Activated T-helper 1 cell treated with Interleukin-2 at 50 U/mL for 16 hours (primary cell): ENCODE measurements at places on chromosomes 5 and 9.

DNA sequence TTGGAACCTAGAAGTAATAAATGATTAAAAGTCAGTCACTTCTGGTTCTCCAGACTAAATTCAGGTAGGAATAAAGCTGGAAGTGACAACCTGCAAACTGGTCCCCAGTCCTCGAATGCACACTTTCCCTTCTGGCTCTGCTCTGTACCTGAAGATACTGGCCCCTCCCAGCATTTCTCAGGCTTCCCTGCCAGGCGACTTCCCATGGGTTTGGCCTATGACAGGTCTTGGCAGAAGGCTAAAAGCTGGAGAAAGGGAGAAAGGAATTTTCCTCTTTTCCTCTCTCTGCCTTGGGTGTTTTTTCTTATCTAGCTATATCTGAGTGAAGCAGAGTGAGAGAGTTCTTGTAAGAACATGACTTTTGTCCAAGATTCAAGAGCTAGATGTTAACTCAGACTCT lies 1005.7 kb downstream of the DTWD2 start:
- no peak for DNase-seq

DNA sequence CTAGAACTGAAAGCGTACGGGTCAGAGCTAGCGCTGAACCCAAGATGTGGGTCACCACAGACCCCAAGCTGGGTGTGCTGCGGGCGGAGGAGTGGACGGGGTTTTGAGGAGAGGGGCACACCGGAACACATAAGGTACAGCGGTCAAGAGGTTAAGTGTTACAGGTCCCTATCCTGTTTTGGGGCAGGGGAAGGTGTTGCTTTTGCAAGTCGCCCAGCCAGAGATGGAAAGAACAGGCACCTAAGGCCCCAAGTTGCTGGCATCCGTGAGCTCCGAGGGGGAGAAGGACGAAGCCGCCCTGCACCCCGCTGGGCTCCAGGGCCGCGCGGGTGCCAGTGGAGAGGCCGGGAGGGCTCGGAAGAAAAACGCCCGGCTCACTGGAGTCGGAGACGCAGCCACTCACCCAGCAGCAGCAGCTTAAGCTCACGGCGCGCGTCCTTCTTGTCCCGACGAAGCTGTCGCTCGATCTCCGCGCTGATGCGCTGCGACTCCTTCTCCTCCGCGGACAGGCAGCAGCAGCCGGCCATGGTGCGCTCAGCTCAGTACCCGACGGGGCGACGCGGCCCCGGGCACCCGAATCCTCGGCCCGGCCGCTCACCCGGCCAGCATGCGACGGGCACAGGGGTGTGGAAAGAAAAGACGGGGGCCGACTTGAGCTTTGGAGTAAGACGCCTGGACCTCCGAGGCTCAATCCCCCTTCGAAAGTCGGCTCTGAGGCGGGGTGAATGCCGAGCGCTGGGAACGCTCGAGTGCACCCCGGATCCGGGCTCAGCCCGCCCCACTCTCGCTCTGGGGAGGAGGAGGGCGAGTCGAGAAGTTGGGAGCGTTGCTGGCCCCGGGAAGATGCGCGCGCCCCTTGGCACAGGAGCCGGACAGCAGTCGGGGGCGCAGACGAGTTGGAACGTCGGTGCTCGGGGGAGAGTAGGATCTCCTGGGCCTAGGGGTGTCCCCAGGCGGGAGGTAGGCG lies 572 bp downstream of the GNA14 start:
- no peak for DNase-seq

GRCh38 chr9:120650352-120650751 lies 63.9 kb downstream of the MEGF9 start:
- DNase-seq, result no peak

- DNase-seq, result no peak
These were observed 3.8 kb downstream of the RHOBTB3 start for GRCh38 chr5:95734906-95735305.

DNA sequence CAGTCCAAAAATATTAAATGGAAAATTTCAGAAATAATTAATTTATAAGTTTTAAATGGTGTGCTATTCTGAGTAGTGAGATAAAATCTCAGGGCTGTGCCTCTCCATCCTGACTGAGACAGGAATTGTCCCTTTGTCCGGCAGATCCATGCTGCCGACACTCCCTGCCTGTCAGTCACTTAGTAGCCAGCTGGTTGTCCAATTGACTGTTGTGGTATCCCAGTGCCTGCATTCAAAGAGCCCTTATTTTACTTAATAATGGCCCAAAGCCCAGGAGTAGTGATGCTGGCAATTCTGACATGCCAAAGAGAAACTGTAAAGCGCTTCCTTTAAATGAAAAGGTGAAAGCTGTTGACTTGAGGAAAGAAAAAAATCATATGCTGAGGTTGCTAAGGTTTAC lies 157.5 kb downstream of the ENC1 start:
- DNase-seq, result no peak

GRCh38 chr9:68538200-68538599 lies 2.5 kb downstream of the TMEM252 start:
- no peak for DNase-seq

DNA sequence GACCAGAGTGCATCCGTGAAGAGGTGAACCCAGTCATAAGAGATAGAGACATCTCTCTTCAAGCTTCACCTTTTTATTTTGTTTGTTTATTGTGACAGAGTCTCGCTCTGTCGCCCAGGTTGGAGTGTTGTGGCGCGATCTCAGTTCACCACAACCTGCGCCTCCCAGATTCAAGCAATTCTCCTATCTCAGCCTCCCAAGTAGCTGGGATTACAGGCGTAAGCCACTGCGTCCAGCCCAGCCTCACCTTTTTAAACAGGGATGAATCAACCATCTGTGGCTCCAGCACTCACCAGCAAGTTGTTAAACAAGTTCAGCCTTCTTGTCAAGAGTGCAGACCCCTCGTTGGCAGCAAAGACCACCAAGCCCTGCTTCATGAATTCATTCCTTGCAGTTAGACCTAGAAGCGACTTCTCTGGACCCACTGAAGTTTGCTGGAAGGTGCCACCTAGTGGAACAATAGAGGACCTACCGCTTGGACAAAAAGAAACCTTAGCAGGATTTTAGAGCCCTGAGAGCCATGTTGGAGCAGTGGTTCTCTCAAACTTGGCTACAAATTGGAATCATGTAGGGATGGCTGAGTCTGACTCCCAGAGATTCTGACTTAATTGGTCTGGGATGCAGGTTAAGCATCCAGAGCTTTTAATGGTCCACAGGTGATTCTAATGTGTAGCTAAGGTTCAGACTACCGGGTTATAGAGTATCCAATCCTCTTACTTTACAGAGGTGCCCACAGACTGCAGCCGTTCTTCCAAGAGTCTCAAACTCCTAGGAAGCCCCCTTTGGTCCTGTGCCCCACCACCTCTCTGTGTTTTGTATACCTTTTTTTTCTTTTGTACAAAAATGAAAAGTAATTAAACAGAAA lies 10.5 kb upstream of the GALNT10 start:
- DNase-seq, result no peak

GRCh38 chr9:31135567-31135966 lies 1248.9 kb upstream of the ACO1 start:
- no peak for DNase-seq

DNA sequence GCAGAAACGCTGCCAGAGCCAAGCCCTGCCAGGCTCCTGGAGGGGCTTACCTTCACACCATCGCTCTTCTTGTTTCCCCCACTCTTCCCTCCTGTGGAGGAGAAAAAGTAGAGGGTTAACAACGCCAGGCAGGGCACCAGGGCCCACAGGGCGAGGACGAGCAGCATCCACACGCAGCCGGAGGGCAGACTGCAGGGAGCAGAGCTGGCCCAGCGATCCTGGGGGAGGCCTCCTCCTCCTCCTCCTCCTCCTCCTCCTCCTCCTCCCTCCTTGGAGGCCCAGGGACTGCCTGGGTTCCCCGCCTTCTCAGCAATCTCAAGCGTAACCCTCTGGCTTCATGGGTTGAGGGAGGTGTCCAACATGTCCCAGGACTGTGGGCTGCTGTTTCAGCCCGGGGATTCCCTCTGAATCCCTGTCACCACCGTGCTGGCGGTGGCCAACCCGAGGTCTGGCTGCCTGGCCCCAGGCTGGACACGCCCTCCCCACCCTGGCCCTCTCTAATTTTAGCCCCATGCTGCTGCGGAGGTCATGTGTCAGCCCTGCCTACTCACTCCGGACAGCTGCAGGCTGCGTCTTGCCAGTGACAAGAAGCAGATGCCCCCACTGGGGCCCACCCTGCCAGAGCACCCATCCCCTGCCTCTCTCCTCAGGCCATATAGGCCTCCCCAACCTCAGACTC lies 44.3 kb downstream of the CAMK2A start:
- DNase-seq, result no peak

- DNase-seq, result no peak
These were observed 23.8 kb upstream of the PHF19 start for GRCh38 chr9:120900824-120901223.

DNA sequence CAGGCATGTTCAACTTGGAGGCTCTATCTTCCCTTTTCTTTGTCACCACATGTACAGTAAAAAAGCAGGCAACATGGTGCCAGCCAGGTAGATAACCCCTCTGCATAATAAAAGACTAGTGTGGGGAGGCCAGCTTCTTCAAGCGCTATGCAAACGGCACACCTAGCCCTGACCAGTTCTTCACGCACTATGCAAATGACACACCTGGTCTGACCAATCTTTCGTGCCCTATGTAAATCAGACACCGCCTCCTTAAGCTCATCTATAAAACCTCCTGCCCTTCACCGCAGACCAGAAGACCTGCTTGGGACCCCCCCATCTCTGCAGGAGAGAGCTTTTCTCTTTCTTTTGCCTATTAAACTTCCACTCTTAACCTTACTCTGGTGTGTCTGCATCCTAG lies 28.1 kb upstream of the UGCG start:
- no peak for DNase-seq

GRCh38 chr5:79702606-79703380 lies 13.2 kb downstream of the CMYA5 start:
- no peak for DNase-seq

GRCh38 chr5:75057561-75057960 lies 5.2 kb upstream of the GCNT4 start:
- no peak for DNase-seq

- DNase-seq, result no peak
These were observed 12.2 kb upstream of the STC2 start for GRCh38 chr5:173340451-173340850.

- DNase-seq, result no peak
These were observed 111.3 kb downstream of the RXRA start for GRCh38 chr9:134437403-134438194.

- DNase-seq, result no peak
These were observed 135.8 kb downstream of the TLE4 start for GRCh38 chr9:79707589-79707988.

DNA sequence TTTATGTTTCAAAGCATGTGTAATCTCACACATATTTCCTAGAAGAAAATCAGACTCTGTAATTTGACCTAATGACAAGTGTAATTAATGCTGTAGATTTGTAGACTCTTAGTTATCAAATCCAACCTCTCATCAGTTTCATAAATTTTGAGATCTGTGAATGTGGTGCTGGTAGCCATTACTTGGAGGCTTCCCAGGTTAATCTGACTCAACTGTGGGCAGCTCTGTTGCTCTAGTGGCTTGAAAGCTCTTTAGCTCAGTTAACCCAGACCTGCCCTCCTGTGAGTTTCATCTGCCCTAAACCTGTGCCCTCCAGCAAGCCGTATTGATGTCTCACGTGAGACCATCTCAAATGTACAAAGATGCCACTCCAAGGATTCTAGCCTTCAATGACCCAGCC lies 323.4 kb downstream of the FBXL7 start:
- no peak for DNase-seq

DNA sequence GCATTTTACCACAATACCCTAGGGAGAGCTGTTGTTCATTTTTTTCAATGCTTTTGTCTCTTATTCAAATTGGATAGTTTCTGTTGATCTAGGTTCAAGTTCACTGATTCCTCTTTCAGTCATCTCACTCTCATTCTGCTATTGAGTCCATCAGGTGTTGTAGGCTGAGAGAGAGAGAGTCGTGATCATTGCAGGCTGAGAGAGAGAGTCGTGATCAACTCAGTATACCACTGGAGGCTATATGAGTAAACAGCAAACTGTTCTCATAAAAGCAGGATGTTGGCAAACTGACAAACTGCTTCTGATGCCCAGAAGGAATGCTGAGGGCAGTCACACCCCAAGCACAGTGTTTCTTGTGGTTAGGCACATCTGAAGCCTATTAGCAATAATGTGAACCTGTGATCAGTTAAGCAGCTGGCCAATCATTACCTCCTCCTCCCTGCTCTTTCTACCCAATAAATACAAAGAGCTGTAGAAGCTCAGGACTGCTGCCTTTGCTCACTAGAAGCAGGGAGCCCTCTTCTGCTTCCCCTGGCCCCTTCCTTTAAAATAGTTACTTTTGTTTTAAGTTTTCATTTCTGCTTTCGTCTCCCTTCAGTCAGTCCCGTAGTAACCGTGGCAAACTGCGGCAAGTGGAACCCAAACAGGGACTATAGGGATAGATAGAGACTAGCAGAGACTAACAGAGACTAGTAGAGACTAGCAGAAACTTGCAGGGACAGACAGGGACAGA lies 476.1 kb upstream of the ACO1 start:
- DNase-seq, result no peak

GRCh38 chr5:88829054-88829453 lies 53.9 kb downstream of the MEF2C start:
- no peak for DNase-seq
